ENCODE measurements at places on chromosomes 6 and 20.

DNA sequence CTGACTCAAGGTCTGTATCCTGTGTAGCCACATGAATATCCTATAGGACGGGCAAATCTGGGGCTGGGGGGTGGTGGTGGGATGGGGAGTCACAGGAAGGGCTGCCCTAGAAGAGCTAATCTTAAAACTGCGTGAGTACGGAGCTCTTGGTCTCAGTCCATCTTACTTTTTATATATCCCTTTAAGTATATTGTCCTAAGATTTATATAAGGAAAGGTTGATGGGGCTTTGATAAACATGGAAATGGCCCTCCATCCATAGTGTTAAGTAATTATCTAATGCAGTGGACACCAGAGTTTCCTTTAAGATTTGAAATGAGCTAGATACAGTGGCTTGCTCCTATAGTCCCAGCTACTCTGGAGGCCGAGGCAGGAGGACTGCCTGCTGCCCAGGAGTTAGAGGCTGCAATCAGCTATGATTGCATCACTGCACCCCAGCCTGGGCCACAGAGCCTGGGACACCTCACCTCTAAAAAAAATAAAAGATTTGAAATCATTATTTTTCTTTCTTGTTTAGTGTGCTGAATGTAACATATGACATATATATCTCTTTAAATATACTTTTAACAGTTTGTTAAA, 24.2 kb upstream of the DYNLRB1 start:
- no peak for DNase-seq

DNA sequence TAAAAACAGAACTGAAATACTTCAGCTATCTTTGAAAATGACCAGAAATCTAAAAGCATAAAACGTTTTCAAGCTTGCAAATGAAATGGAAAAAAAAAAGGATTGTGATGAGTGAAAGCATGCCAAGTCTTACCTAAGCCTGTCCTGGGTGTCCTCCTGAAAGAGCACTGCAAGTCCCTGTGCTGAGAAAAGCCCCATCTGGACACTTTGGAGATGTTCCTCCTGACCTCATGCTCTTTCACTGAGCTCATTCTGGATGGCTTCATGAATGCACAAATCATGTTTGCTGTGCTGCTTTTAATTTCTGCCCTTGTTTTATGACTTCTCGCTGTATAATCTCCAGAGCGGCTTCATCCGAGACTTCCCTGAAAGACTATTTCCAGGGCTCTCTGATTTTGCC, 136.0 kb downstream of the SOD2 start:
- no peak for DNase-seq

- DNase-seq, result no peak
These were observed 52.2 kb upstream of the UNC93A start for GRCh38 chr6:167238694-167239467.

GRCh38 chr6:45982280-45983036, 33.2 kb downstream of the CLIC5 start:
- no peak for DNase-seq

DNA sequence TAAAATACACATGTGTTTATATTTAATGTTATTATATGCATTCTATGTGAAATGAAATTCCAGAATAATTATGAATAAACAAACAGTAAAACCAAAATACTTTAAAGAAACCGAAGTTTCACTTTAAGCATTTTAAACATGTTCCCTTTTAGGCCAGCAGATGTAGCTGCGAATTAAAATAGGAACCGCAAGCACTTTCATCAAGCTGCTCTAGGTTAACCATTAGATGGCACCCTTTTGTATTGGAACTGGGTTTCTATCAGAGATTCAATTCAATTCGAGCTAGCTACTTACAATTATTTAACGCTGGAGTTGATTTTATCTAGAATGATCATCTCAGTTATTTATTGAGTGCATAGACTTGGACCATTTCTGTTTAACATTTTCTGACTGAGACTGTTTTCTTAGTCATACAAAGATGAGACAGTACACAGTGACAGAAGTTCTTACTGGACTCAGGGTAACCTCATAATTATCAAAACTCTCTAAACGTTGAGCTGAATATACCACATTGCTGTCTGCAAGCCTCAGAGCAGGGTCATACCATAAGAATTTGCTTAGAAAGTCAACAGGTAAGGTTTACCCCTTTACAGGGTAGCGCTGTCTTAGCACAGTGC, 8.5 kb downstream of the TMEM242 start:
- DNase-seq, result no peak

DNA sequence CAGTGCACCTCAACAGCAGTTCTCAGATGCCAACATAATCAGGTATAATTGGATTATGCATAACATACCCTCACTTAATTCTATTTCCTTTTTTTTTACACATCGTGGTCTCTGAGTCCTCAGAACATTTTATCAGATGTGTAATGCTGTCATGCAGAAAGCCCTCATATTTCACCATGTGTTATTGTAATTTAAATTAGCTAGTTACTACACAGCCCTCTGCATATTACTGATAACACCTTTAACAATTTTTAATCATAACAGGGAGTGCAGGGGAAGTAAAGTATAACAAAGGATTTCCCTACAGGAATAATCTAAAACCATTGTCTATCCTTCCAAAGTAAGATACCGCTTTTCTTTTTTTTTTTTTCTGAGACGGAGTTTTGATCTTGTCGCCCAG, 91.9 kb upstream of the CCDC28A start:
- DNase-seq, result no peak

- no peak for DNase-seq
These were observed 16.8 kb upstream of the PTGIS start for GRCh38 chr20:49584418-49585382.

DNA sequence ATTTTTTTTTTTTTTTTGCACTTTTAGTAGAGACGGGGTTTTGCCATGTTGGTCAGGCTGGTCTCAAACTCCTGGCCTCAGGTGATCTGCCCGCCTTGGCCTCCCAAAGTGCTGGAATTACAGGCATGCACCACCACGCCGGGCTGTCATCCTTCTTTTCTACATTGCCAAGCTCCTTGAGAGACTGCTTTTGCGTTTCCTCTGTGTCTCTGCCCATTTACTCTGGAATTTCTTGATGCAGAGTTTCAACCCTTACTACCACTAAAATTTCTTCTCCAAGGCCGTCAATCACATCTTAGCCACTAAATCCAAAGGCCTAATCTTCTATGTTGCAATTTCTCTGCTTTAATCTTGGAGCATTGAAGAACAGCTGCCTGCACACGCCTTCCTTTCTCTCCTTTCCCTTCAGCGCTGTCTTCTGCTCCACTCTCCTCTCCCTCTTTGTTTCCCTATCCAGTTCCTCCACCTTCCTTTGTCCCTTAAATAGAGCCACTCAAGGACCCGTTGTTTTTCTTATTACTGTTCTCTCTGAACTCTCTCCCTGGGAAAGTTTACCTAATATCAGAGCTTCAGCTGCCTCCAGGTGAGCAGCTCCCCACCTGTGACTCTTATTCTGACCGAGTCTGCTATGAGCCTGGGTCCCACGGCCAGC, 98.8 kb downstream of the SLC35B3 start:
- DNase-seq, result no peak

DNA sequence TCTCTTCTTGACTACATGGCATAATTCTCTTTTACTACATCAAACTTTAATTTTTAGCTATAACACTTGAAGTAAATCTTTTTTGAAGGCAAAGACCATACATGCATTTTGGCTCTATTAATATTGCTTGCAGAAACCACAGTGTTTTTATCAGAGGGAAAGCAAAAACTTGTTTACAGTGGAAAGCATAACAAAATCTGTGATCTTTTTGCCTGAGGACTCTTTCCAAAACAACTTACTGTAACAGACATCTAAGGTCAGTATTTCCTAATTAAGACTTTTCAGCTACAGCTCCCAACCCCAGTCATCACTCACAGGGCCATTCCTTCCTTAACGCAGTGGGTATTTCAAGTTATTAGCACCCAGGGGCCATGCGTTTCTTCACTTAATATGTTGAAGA, 274.7 kb downstream of the CDKAL1 start:
- no peak for DNase-seq

DNA sequence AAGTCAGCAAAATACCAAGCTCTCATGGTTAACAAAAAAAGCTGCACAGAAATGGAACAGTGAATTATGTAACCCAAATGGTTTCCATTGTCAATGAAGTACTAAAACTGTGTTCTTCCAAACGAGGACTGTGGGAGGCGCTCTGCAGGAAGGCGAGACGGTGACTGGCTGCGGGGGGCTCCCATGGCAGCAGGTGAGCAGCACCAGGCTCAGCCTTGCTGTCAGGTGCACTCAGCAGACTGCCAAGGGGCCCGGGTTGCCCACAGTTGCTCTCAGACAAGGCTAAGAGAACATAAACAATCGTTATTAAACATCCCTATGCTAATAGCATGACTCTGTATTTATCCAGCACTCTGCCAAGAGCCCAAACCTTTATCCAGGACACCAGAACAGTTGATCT, 630.3 kb upstream of the ARID1B start:
- DNase-seq, result no peak

DNA sequence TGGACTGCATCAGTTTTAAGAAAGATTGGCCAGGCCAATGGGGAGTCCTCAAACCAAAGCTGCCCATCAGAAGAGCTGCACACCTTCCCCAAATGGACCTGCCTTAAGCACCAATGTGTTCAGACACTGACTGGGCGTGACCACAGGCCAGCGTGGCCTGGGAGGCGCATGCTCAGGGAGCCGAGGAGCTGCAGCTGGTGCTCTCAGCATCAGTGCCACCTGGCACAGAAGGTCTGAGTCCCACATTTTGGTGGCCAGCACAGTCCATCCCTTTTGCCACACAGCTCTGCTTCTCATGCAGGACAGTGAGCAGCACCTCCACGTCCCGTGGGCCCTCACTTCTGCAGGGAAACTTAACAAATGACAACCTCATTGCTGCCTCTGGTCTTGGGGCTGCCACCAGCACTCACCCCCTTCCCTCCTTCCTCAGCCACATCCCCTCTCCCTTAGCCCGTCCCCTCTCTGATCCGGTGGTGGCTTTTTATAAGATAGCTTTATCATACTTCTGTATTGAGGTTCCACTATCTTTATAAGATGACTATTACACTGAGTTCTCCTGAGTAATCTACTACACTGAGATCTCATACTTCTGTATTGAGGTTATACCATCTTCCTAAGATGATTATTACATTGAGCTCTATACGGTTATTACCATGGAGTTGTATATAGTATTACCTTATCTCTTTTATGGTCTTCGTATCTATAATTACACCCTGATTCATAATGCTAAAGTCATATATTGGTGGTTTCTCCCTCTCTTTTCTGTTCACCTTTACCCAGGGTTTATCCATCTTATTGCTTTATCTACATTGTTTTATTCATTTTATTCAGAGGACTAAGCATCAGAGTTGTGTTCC, 109.1 kb downstream of the TOX2 start:
- no peak for DNase-seq

GRCh38 chr6:10446548-10446947, 31.7 kb upstream of the TFAP2A start:
- no peak for DNase-seq

DNA sequence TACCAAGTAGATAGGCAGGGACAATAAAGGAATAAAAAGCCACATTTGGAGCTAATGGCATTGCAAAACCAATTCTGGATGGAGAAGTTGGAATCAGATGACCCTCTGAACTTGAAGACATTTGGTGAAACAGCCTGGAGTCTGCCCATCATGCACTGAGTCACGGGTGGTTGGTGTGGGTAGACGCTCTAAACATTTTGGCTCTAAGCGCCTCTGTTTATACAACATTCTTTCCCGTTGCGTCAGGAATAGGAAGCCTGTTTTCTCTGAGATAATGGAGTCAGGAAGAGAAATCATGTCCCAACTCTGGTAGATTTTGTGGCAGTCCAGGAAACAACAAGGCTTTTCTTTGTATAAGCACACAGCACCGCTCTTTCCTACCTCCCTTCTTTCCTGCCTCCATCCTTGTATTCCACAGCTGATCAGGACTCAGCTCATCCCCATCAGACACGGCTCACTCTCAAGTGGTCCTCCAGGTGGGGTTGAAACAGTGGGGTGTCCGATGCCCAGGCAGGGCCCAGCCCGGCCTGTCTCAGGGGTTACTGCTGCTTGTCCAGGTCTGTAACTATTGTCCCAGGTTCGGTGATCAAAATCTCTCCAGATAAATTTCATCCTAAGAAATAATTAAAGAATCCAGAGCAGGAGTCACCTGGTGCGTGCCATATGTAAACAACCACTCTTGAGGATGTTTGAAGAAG, 12.1 kb upstream of the RAMACL start:
- no peak for DNase-seq

- no peak for DNase-seq
These were observed 20.7 kb upstream of the ADGB start for GRCh38 chr6:146578054-146578453.

- DNase-seq, result no peak
These were observed 198.0 kb downstream of the BACH2 start for GRCh38 chr6:90098627-90099026.

- DNase-seq, result no peak
These were observed 937 bp downstream of the ZNF318 start for GRCh38 chr6:43368259-43369160.

All from NCI-H2081 (cell line).